ENCODE measurements at places on chromosomes 4 and X. TPM values are rescaled to one million over a fixed set of nuclear protein-coding genes. Genes with fewer than 3 reads are reported as not detected.

Gene MID1
- 23.7 TPM for polyA plus RNA-seq

GRCh38 chr4:107835406-107835805 is 10.7 kb downstream of the SGMS2 start:
- DNase-seq, result no peak

DNA sequence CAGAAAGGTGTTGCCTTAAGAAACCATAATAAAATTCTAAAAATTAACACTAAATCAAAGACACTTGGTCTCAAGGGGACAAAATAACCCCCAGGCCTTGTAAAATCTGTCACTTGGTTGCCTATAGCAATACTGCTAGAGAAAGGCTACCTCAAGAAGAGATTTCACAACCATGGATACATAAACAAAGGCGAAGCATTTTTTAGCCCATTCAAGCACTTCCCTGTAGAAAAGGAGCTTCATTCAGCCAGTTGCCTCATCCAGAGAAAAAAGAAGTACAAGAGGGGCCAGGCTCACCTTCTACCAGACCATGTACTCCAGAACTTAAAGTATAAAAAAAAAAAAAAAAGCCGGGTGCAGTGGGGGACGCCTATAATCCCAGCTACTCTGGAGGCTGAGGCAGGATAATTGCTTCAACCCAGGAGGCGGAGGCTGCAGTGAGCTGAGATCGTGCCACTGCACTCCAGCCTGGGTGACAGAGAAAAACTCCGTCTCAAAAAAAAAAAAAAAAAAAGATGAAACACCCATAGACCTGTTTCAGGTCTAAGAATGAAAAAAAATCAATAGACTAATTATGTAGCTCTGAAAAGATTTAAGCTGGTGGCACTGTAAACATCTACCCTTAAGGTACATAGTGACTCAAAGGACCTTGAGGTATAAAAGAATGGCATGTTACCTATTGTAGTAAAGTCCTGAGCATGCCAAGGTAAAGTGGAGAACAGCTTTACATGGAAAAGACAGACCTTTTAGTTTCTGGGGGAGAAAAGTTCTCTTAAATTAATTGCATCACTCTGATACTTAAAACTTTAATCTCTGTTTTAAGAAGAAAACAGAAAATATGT is 18.0 kb downstream of the RUFY3 start:
- DNase-seq, result no peak

Gene UNC5C
- 39.6 TPM for polyA plus RNA-seq

GRCh38 chrX:148416931-148417330 is 83.5 kb upstream of the AFF2 start:
- DNase-seq, result no peak

GRCh38 chr4:61299316-61299715 is 99.2 kb downstream of the ADGRL3 start:
- DNase-seq, result no peak

DNA sequence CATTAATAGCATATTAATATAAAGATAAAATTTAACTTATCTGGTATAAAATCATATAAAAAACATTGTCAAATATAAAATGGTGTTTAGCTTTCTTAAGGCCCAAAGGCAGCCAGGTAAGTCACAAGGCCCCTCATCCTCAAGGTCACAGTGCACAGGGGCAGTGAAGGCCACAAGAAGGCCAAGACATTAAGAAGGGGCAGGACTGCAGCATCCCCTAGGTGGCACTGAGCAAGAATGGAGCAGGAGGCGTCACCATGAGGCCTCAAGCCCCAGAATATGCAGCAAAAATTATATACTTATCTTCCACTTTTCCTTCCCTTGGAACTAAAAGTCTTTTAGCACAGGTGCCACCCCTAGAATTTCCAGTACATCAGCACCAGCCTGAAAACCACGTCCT is 49.5 kb upstream of the MAGEA8 start:
- no peak for DNase-seq

DNA sequence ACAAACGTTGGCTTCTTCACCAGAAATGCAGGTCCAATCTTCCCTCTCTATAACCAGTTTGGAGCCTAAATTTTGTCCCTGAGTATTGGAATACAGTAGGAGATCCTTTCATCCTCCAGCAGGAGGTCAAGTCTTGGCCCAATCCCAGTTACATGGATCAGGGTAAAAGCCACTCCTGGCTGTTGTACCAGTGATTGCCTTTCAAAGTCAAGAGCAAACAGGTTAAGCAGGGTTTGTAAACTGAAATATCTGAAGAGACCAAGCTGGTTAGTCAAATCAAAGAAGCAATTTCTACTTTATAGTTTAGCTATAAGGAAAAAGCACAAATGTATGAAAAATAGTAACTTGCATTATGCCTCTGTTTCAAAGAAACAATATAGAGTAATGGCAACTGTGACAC is 329.4 kb downstream of the NAF1 start:
- DNase-seq, result no peak

DNA sequence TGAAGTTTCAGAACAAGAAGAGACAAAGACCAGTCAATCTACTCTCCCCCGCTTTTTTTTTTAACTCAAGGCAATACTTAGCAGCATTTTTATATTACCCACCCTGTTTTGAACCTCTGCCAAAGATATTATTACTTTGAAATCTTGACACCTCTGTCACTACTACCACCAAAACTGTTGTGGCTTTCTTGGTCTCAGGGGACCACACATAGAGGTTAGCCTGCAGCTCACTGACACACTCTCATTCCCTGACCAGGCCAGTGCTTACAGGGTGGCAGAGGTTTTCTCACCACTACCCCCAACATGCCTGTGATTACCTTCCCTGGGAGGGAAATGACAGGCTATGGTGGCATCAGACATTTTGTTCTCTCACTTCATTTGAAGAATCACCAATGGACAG is 137.4 kb upstream of the STIM2 start:
- no peak for DNase-seq

Gene ADH1A
- polyA plus RNA-seq, result 1.6 TPM

DNA sequence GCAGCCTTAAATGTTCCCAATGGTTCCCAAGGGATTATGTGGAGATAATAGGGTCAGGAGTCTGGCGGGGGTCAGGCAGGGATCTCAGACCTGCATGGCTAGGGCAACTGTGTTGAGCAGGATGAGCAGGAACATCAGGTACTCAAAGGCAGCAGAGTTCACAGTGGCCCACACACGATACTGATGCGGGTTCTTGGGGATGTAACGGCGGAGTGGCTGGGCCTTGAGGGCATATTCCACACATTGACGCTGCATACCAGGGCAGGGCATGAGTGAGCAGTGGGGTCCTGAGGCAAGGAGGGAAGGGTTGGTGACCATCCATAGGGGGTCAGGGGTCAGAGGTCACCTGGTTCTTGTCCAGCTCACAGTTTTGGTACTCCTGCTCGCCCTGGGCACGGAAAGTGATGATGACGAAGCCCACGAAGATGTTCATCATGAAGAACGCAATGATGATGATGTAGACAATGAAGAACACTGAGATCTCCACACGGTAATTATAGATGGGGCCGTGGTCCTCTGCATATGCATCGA is 15.1 kb upstream of the SYP start:
- no peak for DNase-seq

Gene DCAF12L2
- polyA plus RNA-seq, result 1.7 TPM

Gene IL2
- not detected for polyA plus RNA-seq

DNA sequence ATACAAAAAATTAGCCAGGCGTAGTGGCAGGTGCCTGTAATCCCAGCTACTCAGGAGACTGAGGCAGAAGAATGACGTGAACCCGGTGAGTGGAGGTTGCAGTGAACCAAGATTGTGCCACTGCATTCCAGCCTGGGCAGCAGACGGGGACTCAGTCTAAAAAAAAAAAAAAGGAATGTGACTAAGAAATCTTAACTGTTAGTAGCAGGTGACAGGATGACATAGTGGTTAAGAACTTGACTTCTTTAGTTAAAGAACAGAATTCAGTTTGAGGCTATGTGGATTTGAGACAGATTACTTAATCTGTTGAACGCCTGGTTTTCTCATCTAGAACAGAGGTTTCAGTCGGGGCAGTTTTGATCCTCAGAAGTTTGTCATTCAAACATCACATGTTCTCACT is 3.2 kb downstream of the TRMT44 start:
- no peak for DNase-seq

Gene CYBB
- polyA plus RNA-seq, result 13.6 TPM

- DNase-seq, result peak; percentile 47
These were observed 406.4 kb downstream of the FAM47A start for GRCh38 chrX:33725535-33726210.

Gene CC2D2A
- 49.0 TPM for polyA plus RNA-seq

DNA sequence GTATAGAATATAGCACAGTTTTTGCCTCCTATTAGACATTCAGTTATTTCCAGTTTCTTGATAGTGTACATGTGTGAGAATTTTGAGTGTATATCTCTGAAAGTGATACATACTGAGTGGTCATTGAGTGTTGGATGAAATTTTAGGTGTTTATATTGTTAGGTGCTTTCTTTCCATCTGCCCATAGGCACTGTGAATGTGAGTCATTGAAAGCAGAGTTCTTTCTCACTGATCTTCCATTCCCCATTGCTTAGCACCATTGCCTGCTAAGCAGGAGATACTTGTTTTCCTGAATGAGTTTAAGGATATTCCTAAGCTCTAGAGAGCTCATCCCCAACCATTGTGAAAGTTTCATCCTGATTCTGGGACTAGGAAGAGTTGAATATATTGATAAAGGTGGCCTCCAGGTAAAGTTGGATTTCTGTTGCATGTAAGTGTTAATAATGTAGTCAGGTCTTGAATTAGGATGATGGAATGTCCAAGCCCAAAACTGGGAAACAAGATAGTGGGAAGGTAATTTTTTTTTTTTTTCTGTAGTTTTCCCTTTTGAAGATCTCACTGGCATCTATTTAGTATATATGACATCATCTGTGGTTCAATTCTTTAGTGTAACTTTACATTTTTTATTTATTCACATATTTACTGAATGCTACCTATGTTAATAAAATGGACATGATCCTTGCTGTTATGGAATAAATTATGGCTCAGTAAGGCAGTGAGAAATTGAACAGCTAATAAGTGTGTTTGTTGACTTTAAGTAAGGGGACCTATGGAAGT is 22.1 kb downstream of the UBE2K start:
- no peak for DNase-seq

Gene ADGRG4
- not detected for polyA plus RNA-seq

Gene RADX
- 4.8 TPM for polyA plus RNA-seq

DNA sequence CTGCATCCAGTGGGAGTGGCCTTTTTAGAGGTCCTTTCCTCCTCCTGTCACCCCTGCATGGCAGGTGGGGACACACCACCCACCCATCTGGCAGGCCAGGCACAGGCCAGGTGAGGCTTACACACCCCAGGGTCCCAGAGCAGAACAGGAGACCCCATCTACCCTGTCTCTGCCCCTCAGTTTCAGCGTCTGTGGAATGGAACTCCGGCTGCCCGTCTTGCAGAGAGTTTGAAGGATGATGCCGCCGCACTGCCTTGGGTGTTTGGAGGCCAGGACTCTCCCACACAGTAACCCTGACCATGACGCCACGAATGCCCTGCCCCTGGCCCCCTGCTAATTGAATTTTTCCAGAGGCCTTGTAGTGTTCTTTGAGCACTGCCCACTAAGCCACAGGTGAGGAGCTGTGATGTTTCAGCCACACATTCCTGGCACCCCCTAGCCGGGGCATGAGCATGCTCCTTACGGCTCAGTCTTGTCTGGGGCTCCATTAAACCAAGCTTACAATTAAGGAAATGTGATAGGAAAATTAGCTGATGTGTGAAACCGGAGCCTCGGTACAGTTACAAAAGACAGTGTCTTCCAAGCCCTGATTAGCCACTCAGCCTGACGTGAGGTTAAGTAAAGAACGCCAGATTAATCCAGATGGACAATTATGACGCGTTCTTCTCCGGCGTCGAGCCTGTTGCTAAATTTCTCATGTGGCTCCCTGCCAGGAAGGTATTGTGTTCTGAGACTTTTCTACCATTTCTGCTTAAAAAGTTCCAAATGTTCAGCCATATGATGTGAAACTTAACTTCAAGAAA is 39.3 kb downstream of the HMX1 start:
- no peak for DNase-seq

- DNase-seq, result no peak
These were observed 229.7 kb upstream of the MBNL3 start for GRCh38 chrX:132718431-132718958.

- DNase-seq, result no peak
These were observed 5.9 kb downstream of the RIPPLY1 start for GRCh38 chrX:106897259-106897658.

- DNase-seq, result no peak
These were observed 33.7 kb upstream of the NEIL3 start for GRCh38 chr4:177275999-177276398.

Gene ZDHHC15
- polyA plus RNA-seq, result 5.7 TPM

DNA sequence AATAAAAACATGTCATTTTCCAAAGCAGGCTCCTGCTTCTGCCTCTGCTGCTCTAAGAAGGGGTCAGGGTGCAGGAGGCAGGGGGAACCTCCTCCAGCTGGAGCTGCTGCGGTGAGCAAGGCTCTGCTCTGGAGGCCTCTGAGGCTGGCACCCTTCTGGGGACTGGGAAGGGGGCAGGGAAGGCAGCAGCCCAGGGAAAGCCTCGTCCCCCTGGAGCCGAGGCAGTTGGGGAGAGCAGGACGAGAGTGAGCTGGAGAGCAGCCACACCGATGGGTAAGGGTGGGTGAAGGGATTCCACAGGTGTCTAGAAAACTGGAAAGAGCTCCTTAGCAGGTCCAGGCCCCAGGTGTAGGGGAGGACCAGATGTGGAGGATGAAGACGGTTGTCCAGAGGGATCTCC is 2.0 kb upstream of the CTAG2 start:
- no peak for DNase-seq

DNA sequence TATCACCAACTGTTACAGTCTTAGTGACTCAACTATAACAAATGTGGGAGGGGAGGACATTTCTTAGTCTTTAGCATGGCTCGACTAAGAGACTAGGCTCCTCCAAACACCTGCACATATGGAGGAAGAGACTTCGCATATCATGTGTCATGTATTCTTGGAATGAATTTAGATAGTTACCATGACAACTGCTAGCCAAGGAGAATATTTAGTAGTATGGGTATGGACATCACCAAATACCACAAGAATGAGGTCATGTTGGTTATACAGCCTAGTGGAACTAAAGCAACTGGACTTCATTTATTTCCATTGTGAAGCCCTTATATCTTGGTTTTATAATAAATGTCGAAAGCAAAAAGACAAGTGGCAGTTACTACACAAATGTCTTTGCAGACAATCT is 512.3 kb downstream of the CFAP47 start:
- DNase-seq, result no peak

Gene TIMP1
- polyA plus RNA-seq, result 72.7 TPM

- DNase-seq, result no peak
These were observed 110.3 kb downstream of the UBE2NL start for GRCh38 chrX:143994206-143994605.
